Activated CD4-positive, alpha-beta T cell treated with anti-CD3 and anti-CD28 coated beads for 1 hour (primary cell): ENCODE measurements at places on chromosomes 1 and 21.

DNA sequence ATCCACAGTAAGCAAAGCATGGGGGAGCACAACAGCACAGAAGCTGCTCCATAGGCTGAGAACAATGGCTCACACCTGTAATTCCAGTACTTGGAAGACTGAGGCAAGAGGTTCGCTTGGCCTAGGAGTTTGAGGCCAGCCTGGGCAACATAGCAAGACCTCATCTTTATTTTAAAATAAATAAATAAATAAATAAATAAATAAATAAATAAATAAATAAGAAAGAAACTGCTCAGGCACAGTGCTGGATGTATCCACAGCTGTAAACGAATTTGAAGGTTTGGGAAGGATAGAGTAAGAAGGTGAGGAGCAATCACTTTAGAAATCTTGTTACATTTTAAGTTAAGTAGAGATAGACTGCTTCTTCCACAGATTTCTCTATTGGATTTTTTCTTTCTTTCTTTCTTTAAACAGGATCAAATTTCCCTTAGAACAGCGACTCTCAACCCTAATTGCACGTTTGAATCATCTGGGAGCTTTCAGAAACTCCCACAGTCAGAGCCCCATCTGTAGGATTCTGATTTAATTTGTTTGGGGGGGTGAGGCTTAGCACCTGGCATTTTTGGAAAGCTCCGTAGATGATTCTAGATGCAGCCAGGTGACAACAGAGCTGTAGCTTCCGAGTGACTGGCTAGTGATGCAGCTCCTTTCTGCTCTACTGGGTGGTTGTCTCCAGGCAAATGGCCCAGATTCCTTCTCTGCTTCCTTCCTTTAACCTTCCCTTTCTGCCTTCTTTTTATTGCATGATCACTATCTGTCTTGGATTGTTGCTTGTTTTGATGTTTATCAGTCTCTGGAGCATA, 53.5 kb downstream of the S1PR1 start:
- DNase-seq: no peak

DNA sequence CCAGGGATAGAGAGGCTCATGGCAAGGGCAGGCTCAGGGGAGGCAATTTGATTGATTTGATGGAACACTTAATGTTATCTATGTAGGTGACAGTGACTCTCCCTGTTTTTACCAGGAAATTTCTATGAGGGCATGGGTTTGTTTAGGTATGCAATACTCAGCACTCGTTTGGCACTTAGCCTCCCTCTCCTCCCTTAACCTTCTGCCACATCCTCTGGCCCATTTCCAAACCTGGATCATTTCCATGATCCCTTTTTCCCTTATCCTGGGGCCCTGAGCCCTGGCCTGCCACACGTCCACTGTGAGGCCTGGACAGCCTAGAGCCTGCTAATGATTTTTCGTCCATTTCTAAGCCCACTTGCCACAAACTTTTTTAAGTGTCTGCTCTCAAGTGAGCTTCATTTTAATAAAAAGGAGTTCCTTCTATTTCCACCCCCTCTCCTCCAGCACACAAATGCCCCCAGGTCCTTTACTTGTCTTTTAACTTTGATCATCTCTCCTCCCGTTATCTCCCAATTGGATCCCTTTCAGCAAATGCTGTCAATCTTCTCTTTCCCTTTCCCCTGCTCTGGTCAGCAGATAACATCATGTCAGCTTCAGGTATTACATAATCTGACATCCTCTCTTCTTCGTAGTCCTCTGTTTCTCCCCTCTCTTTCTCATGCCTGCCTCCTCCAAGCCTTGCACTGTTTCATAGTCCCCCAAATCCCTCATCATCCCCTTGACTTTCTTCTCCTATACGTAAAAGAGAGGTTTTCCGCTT, 37.8 kb upstream of the GADD45A start:
- no peak for DNase-seq

GRCh38 chr1:9823943-9824701, at the start of gene CLSTN1:
TSS of gene CLSTN1 (minus strand) at chr1:9823965. CDS start at chr1:9823733, 232 bp downstream.
- DNase-seq: peak; percentile 83

GRCh38 chr1:28213315-28213714, 19.5 kb downstream of the DNAJC8 start:
- no peak for DNase-seq

GRCh38 chr1:36867575-36867974, 166.7 kb downstream of the GRIK3 start:
- no peak for DNase-seq

- DNase-seq: no peak
These were observed 2.6 kb upstream of the HDAC1 start for GRCh38 chr1:32289256-32289655.

DNA sequence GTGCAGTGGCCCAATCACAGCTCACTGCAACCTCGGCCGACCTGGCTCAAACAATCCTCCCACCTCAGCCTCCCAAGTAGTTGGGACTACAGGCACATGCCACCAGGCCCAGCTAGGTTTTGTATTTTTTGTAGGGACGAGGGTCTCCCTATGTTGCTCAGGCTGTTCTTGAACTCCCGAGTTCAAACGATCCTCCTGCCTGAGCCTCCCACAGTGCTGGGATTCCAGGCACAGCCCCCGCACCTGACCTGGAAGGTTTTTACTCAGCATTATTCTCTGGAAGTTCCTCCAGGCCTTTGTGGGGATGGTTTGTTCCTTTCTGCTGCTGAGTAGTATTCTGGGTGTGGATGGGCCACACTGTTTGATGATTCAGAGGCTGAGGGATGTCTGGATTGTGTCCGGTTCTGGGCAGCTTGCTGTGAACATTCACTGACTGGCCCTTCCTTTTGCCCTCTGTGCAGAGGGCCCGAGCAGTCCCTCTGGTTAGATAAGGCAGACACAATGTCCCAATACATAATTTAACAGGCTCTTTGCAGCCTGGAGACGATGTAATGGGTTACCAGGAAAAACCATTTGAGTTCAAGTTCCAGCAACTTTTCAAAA, 6.0 kb upstream of the TRAPPC10 start:
- DNase-seq: no peak

GRCh38 chr1:224615861-224616755, at the start of gene CNIH3:
TSS of gene CNIH3 (plus strand) at chr1:224616317. CDS start at chr1:224617175, 858 bp downstream.
- DNase-seq: no peak

- no peak for DNase-seq
These were observed 88.5 kb upstream of the VCAM1 start for GRCh38 chr1:100631015-100631551.

- no peak for DNase-seq
These were observed 3.6 kb downstream of the CRYBG2 start for GRCh38 chr1:26350343-26350700.

- DNase-seq: no peak
These were observed 1.9 kb downstream of the HDGF start for GRCh38 chr1:156749419-156750118.

- no peak for DNase-seq
These were observed 209.3 kb upstream of the C1orf105 start for GRCh38 chr1:172211221-172211620.

DNA sequence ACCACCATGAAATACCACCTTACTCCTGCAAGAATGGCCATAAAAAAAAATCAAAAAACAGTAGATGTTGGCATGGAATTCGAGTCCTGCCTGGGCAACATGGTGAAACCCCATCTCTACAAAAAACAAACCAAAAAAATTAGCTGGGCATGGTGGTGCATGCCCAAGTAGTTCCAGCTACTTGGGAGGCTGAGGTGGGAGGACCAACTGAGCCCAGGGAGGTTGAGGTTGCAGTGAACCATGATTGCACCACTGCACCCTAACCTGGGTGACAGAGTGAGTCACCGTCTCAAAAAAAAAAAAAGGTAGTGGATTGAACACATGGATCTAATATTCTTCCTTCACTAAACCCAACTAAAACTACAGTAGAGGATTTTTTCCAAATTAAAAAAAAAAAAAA, 125.9 kb downstream of the CCDC185 start:
- DNase-seq: no peak

DNA sequence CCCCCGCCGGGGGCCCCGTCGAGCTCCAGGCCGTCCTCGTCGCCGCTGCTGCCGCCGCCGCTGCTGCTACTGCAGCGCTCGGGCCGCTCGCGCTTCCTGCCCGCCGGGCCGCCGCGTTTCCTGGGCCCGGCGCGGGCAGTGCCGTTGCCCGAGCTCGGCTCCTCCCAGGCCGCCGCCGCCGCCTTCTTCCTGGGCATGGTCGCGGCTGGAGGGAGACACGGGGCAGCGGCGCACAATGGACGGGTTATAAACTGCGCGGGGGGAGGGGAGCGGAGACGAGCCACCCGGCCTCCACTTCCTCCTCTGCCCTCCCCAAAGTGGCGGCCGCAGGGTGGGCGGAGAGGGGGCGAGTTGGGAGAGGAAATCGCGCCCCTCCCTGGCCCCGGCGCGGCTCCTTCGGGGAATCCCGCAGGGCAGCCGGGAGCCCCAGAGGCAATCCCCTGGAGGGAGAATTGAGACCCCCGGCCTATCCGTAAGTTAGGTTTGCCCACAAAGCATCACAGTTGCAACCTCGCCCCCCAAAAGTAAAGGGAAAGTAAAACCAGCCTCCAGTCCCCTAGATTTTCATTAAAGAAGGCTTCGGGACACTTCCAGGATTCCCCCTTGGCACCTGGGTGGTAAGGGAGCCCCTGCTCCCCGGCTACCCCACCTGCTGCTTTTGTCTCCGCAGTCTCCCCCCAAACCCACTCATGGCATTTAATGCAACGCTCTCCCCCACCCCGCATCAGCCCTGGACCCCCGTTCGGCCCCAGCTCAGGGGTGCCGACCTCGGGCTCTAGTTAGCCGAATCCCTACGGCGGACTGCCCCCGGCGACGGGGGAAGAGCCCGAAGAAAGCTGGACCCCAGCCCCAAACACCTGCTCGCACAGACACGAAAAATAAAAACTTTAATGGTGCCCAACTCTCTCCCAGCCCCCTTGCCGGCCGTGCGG, 893 bp downstream of the RCC2 start:
- peak; percentile 26 for DNase-seq

DNA sequence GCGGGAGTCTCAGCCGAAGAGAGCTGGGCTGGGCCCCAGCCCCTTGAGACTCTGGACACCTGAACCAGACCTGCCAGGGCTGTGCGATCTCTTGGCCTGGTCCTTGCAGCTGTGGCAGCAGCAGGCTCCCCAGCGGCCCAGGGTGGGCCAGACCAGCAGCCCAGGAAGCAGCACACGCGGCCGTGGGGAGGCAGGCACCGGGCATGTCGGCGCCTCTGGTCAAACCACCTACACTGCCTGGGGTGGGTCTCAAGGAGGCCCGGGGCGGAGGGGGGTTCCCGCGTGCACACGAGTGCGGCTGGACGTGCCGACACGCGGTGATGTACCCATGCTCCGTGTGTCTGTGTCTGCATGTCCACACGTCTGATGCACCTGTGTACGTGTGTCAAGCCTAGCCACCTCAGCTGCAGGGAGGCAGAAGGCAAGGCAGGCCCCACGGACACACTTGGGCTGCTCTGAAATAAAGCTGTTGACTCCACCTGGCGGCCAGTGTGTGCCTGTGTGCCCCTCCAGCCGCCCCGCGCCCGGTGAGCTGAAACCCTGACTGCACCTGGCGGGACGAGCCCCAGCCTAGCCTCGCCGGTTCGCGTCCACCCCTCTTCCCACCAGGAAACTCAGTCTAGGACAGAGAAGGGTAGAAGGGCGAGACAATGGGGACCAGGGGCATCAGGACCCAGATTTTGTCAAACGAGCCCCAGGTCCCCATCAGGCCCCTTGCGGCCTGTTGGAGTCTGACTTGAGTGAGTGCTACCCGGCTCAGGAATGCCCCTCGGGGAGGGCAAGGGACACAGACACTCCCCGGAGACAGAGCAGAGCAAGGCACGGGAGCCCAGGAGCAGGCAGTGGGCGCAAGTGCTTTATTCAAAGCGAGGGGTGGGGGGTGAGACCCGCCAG, 11.6 kb downstream of the SCNN1D start:
- peak; percentile 55 for DNase-seq
